Epithelial cell of proximal tubule (primary cell): ENCODE measurements at places on chromosomes 4 and X. TPM values are rescaled to one million over a fixed set of nuclear protein-coding genes. Genes with fewer than 3 reads are reported as not detected.

The RENBP gene
- 0.92 and 1.5 TPM in 2 replicates for total RNA-seq

- no peak for DNase-seq
These were observed at the start of gene CPZ for GRCh38 chr4:8592366-8593263. CPZ (plus strand) TSS chr4:8592765; CDS start chr4:8592834, 69 bp downstream.

DNA sequence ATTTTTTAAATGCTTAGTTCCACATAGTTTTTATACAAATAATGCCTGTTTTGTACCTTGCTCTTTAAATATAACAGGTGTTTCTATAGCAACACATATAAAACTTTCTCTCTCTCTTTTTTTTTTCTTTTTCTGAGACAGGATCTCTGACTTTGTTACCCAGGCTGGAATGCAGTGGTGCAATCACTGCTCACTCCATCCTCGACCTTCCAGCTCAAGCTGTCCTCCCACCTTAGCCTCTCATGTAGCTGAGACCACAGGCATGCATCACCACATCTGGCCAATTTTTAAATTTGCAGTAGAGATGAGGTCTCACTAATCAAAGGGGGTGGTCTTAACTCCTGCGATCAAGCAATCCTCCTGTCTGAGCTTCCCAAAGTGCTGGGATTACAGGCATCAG lies 18.3 kb upstream of the SULT1E1 start:
- DNase-seq: no peak

GRCh38 chr4:67122029-67122428 lies 423.3 kb downstream of the CENPC start:
- DNase-seq: no peak
